ENCODE measurements at places on chromosomes 13 and 19.

GRCh38 chr19:54653181-54653809 lies 9.5 kb upstream of the LILRB4 start:
- no peak for DNase-seq

GRCh38 chr13:94192431-94192975 lies 287.0 kb downstream of the DCT start:
- DNase-seq = peak; percentile 64

- no peak for DNase-seq
These were observed 364.6 kb upstream of the ZNF507 start for GRCh38 chr19:31980796-31981195.

DNA sequence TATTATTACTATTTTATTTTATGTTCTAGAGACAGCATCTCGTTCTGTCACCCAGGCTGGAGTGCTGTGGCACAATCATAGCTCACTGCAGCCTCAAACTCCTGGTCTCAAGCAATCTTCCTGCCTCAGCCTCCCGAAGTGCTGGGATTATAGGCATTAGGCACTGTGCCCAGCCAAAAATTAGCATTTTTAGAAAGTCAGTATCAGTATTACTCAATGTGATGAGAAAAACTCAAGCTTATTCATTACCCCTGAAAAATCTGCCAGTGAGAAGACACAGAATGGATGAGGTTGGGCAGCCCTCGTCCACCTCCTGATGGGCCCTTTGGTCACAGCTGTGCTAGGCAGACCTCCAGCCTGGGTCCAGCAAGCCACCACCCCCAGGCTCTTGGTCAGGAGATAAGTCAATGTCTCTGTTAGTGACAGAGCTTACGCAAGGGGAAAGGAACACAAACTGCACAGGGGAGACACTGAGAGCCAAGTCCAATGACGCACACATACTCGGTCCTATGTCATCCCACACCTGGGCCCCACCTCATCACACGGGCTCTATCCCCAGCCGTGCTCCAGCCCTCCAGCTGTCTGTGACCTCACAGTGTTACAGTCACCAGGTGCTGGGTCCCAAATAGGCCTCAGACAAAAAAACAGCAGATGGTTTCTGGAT lies 19.8 kb downstream of the PEPD start:
- DNase-seq = no peak

- DNase-seq = no peak
These were observed 293.8 kb downstream of the FGF9 start for GRCh38 chr13:21964686-21965085.

DNA sequence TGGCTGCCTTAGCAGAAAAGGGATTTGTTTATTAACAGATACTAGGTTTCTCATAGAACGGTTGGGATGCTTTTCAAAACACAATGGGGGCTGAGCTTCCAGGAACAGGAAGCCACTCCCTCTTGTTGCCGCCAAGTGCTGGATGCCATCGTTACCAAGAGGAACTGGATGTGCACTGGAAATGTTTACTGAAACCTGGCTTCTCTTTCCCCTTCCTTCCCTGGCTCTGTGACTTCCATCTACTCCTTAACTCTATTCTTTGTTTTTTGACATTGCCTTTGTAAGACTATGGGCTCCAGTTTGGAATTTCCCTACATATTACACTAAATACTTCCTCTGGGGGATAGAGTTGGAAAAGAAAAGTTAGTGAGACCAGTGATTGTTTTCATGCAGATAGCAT lies 11.7 kb upstream of the KL start:
- no peak for DNase-seq

DNA sequence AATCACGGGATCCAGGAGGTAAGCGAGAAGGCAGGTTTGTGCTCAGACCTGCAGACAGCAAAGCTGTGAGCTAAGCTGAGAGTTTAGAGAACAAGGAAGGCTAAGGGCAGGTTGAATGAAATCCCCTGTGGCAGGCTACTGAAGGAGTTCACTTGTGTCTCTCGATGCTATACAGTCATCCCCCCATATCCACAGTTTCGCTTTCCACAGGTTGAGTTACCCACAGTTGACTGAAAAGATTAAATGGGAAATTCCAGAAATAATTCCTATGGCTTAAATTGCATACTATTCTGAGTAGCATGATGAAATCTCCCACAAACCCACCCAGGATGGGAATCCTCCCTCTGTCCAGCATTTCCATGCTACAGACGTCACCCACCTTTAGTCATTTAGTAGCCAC lies 49.6 kb downstream of the ABCC4 start:
- DNase-seq = no peak

- DNase-seq = no peak
These were observed 12.2 kb upstream of the MYH14 start for GRCh38 chr19:50191216-50191615.

GRCh38 chr19:50649433-50650391 lies at the start of gene C19orf81:
TSS of gene C19orf81 (plus strand) at chr19:50649445. CDS start at chr19:50649445, 0 bp downstream.
- peak; percentile 79 for DNase-seq

Data from islet precursor cell (in vitro differentiated cells).